Activated T-helper 1 cell treated with anti-CD3 and anti-CD28 coated beads, Interleukin-12 subunit alpha, Interleukin-12 subunit beta, Interleukin-2, Interleukin-4 antibody, amounts not matched to agents 30 ng/mL and 10 ng/mL and 1 ng/mL, durations not matched to agents 14 hours and 24 hours and 36 hours (primary cell): ENCODE measurements at places on chromosomes 7 and 10. TPM values are rescaled to one million over a fixed set of nuclear protein-coding genes. Genes with fewer than 3 reads are reported as not detected.

The FAM53B gene
- 31.8 and 32.7 TPM in 2 replicates for total RNA-seq

DNA sequence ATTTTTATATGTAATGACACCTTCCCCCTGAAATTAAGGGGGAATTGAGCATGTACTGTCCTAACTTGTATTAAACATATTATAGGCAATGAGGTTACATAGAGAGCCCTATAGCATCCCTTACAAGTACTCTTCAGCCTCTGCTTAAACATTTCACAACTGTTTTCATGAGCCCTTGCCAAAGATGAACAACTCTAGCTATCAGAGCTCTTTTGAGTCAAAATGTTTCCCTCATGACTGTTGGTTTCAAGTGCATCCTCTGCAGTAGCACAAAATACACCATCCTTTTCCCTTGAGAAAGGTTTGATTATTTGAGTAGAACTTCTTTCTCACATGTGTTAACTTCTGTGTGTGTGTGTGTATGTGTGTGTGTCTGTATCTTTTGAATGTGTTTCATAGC, 1157.6 kb upstream of the CELF2 start:
- no peak for DNase-seq

DNA sequence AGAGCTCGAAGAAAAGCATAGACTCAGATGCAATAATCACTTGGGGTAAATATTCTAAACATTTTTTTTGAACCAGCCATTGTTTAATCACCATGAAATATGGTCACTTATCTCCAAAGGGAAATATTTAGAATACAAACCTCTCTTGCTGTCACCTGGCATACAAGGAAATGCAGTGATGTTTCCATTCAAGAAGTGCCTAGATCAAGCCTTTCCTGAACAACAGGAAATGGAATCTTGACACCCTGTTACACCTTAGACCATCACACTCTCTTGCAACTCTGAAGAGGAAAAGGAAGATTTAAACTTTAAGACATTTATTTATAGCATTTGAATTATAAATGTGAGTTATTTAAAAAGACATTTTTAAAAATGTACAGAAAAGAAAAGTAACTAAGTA, 263.0 kb upstream of the BMPER start:
- no peak for DNase-seq

GRCh38 chr7:22675421-22675820, 51.6 kb upstream of the IL6 start:
- no peak for DNase-seq

- no peak for DNase-seq
Observed at GRCh38 chr7:55569269-55569663, 3.0 kb downstream of the VOPP1 start.

DNA sequence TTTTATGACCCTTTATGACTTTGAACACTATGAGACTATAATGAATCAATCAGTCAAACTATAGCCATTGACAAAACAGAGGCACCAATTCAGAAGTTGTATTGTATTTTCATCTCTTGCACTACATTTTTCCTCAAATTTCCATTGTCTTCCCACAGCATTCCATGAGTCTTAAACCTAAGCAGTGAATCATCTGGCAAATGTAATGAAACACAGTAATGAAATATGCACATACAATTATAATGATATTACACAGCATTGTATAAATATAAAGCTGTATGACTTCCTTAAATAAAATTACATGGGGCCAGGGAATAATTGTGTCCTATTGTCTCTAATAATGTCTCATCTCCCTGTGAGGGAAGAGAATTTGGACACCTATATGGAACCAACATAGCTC, 45.0 kb downstream of the VWDE start:
- no peak for DNase-seq

The SAMD8 gene
- total RNA-seq = 16.2 and 16.5 TPM in 2 replicates

DNA sequence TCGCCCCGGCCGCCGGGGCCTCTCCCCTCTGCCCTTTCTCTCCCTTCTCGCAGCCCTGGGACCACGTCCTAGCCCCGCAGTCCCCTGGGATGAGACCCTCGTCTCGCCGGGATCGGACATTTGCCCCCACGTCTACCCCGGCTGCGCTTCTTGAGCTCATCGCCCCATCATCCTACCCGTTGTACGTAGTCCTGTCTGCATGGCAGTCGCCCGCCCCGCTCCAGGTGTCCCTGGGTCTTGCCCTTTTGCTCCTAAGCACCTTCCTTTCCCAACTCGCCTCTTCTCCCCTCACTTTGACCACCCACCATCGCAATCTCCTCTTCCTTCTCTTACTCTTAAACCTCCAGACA, 582 bp downstream of the TPST1 start:
- DNase-seq = no peak

The PPP1R3C gene
- not detected in 2 replicates for total RNA-seq

DNA sequence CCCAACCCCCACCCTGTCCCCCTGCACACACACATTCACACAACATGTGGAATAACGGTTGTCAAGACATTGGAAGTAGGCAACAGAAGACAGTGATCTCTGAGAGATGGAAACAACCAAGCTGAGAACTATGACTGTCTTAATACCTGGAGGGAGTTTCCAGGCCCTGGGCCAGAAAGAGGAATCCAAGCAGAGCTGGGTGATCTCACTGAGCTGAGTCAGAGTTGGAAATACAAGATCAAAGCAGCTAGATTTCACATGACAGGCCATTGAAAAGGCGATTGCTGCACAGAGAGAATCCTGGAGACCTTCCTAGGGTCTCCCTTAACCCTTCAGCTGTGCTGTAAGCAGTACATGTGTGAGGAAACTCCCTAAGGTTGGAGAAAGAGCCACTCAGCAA, 165.8 kb upstream of the PRSS1 start:
- peak; percentile 43 for DNase-seq
